ENCODE measurements at places on chromosomes 1 and 21. TPM values are rescaled to one million over a fixed set of nuclear protein-coding genes. Genes with fewer than 3 reads are reported as not detected.

Gene YRDC
- 12.7 TPM for total RNA-seq

Gene RNF186
- not detected for total RNA-seq

Gene FAM72B
- 2.5 TPM for total RNA-seq

GRCh38 chr1:42312576-42313212, 22.3 kb downstream of the FOXJ3 start:
- peaks cover 28% of the 10 kb centered on the region for H3K4me1 ChIP-seq
- H3K36me3 ChIP-seq = peaks cover 5% of the 10 kb centered on the region
- no peak overlapping the region for H3K4me3 ChIP-seq
- no peaks in the 10 kb centered on the region for H3K27me3 ChIP-seq

DNA sequence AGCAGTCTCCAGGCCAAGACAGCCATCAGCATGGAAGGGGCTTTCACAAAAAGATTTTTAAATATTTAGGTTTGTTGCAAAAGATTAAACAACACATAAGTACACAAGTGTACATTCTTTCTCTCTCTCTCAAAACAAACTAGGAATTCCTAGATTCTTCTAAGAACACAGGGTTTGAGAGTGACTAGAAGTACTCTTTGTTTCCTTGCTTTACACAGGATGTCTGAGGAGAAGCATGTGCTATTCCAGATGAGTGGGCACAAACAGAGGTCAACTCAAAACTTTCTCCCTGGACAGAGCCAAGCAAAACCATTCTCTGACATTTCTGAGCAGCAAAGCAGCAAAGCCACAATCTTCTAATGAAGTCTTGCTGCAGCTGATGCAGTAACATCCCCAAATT, 210.6 kb upstream of the HOOK1 start:
- H3K4me1 ChIP-seq = no peaks in the 10 kb centered on the region
- peaks cover 3% of the 10 kb centered on the region for H3K36me3 ChIP-seq
- DNase-seq = no peak
- H3K4me3 ChIP-seq = no peak overlapping the region
